ENCODE measurements at places on chromosomes 2 and 18.

DNA sequence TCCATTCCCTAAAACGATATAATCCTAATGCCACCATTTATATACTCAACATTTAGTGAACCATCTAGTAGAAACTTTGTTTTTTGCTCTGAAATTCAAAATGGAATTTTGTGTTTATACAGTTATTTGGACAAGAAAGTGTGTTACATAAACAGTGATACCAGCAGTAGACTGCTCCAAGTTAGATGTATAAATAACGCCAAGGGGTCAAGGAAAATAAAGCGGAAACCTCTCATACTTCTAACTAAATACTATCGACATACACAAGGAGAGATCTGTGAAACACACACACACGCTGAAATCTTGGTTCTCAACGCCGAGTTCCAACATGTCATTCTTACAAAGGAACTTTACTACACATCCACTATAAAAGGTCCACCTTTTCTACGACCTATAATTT is 1.2 kb downstream of the TXNL1 start:
- DNase-seq = peak; percentile 61

DNA sequence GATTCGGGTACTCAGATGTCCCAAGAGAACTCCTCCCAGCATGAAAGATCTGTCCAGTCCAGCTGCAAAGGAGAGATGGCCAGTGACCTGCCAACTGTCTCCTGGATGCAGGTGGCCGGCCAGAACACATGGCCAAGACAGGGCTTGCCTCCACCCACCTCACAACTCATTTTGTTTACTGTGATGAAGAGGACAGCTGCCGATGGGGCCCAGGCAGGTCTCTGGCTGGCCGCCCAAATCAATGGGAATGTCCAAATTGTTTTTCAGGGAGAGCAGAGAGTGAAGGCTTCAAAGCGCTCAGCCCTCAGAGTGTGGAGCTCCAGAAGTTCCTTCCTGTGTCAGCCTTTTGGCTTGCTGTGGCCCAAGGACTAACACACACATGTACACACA is 41.9 kb downstream of the FOSL2 start:
- no peak for DNase-seq

GRCh38 chr2:128449226-128450061 is 130.8 kb upstream of the HS6ST1 start:
- DNase-seq = no peak

GRCh38 chr2:148238561-148238960 is 217.7 kb downstream of the MBD5 start:
- no peak for DNase-seq

- DNase-seq = peak; percentile 61
Observed at GRCh38 chr2:134919341-134920210, 954 bp downstream of the CCNT2 start.

- no peak for DNase-seq
Observed at GRCh38 chr2:38522754-38523349, 79.9 kb downstream of the HNRNPLL start.

GRCh38 chr2:7886666-7887065 is 795.2 kb upstream of the ID2 start:
- no peak for DNase-seq

GRCh38 chr2:233032551-233033320 is at the start of gene NEU2:
TSS of gene NEU2 (plus strand) at chr2:233032672. CDS start at chr2:233032672, 0 bp downstream.
- DNase-seq = no peak

DNA sequence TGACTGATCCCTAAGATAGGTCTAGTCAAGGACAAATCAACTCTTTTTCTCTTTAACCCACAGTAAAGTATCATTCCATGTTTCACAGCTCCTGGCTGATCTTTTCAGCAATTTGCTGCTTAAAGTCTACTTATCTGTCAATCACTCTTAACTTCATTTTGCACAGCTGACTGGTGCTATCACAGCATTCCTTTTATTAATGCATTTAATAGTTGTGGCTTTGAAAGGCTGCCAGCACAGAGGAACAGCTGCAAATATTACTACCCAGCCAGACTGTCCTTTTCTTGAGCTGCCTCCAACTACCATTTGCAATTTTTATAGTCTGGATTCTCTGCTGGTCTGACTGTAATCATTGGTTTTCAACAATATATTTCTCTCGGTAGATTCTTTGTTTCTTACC is 303.5 kb downstream of the STK39 start:
- no peak for DNase-seq

DNA sequence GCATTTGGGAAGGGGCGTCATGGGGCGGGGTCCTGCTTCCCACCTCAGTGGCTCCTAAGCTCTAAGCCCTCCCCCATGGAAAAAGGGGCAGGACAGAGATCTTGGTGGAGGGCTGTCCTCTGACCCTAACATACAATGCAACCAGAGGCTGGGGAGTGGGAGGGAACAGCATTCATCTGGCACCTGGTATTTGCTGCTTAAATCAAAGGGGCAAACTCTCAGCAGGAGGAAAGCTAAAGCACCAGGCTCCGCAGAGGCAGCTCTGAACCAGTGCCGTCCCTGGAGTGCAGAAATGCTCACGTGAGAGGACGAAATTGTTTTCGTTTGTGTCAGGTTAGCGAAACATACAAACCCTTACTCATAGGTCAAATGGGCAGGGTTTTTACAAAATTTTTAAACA is 92.7 kb upstream of the PXDN start:
- no peak for DNase-seq

DNA sequence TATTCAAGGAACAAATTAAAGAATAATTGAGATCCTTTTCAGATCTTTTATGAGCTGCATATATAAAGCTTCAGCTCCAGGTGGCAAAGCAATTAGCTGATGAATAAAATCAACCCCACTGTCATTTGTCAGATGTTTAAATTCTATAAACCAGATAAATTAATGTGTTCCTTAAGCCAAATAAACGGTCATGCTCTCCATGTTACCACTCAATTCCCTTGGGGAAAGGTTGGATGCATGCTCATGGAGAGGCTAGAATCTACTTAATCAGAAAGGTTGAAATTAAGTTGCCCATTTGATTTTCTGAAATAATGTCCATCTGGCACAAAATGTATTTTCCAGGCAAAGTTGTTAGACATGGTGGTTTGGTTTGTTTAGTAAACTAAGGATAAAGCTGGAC is 282.5 kb upstream of the SPRED2 start:
- DNase-seq = no peak

DNA sequence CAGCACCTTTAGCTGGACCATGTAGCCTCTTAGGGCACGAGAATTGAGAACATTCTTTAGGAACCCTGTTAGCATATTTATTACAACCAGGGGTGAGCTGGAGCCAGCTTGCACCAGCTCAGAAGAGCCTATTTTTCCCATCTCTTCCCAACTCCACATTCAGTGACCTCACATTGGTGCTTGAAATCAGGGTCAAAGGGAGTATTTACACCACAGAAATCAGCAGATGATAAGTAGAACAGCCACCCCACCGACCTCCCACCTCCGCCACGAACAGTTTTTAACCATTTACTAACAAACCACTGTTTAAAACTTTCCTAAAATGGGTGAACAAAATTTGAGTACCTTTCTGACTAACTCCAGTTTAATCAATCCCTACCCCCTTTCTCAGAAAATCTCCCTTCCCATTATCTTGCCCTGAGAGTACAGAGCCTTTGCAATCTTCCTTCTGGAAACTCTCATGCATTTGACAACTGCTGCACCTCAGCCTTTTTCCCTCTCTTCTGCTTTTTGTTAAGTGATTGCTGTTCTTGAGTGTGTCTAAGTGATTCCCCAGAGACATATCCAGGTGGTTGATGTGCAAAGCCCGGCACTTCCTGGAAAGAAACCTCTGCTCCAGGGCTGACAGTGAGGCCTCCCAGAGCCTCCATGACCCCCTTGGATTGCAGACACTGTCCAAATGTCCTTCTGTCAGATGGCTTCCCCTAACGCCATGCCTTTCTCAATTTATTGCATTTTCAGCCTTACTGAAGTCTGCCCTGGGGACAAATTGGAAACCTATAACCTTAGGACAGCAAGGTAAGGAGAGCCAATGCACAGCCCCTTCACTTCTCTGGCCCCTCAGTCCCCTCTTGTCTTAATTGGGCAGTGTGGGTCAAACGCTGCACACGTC is 389.5 kb upstream of the TNP1 start:
- DNase-seq = peak; percentile 38

DNA sequence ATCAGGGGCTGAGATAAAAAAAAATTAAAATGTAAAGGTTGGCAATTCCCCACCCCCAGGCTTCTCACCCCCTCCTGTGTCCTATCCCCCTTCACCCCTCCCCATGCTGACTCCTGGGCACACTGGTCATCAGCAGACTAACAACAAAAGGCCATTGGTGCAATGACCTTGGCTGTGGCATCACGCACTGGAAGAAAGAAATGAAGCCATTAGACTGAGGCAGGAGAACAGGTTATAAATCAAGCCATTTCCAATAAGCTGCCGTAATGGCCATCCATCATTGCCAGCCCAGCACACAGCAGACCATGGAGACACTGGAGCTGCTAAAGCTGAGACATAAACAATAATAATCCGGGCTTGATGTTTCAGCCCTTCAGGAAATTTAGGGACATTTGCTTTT is 342.4 kb upstream of the ETAA1 start:
- no peak for DNase-seq

DNA sequence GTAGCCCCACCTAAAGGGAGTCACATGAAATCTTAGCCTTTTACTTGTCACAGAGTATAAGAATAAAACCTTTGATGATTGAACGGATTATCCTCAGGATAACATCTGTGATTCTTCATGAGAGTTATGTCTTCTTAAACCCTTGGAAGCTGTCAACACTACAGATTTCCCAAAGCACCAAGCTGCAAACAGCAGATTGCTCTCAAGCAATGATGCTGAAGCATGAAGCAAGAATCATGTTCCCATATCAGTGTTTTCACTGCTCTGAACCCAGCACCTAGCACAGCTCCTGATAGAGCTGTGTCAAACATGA is 47.6 kb upstream of the CELF4 start:
- no peak for DNase-seq

DNA sequence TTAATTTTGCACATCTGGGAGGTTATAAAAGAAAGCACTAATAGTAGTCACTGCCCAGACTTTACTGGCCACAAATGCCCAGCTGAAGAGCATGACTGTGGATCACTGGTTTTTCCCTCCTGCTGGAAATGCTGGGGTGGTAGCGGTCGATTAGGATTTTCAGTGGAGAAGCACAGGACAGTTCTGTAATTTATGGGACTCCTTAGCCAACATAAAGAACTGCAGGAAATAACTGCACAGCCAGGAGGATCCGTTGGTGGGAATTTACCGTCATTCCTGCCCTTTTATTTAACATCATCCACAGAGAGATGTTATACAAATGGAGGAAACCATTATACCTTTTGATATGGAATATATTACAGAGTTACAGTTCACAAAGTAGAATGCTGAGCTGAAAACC is 61.5 kb downstream of the TNFRSF11A start:
- no peak for DNase-seq

DNA sequence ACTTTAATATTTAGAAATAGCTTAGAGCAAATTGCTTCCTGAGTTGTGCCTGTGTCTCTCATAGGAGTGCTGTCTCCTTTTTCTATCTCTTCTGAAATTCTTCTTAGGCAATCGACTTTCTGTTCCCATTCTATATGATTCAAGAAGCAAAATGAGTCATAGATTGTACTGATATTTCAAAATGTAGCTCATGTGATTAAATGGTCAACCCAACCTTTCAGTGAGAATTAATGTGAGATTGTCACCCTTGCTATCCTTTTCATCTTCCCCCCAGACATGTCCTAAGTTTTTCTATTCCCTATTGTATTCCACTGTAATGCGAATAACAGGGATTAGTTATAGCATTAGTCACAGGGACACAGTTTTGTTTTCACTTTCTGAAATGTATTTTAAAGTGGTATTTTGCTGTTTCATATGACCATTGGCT is 413.6 kb downstream of the THSD7B start:
- peak; percentile 32 for DNase-seq

GRCh38 chr2:200861617-200862155 is 2.8 kb downstream of the CLK1 start:
- no peak for DNase-seq

GRCh38 chr18:57982372-57983021 is 61.5 kb upstream of the NEDD4L start:
- DNase-seq = peak; percentile 77

- no peak for DNase-seq
Observed at GRCh38 chr18:63104868-63105267, 214.7 kb downstream of the BCL2 start.

- DNase-seq = no peak
Observed at GRCh38 chr18:8980496-8980895, 122.0 kb upstream of the NDUFV2 start.

DNA sequence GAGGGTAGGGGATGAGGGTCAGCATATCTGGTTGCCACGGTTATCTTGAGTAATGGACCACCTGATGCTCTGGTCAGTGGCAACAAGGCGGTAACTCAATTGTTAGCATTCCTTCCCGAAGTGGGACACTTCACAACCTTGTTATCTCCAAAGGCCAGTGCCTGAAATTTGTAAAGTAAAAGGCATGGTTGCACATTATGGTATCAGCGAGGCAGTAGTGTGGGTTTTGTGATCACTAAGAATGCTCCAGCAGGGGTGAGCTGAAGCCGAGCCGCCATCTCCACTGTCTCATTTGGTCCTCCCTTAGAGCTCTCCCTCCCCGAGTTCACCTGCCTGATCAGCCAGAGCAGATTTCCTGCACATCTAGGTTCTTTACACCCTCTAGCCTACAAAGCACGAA is 50.5 kb upstream of the LGALSL start:
- no peak for DNase-seq

- no peak for DNase-seq
Observed at GRCh38 chr2:173806761-173807160, 158.4 kb downstream of the SP3 start.

GRCh38 chr18:55625901-55626300 is 37.9 kb upstream of the TCF4 start:
- no peak for DNase-seq

DNA sequence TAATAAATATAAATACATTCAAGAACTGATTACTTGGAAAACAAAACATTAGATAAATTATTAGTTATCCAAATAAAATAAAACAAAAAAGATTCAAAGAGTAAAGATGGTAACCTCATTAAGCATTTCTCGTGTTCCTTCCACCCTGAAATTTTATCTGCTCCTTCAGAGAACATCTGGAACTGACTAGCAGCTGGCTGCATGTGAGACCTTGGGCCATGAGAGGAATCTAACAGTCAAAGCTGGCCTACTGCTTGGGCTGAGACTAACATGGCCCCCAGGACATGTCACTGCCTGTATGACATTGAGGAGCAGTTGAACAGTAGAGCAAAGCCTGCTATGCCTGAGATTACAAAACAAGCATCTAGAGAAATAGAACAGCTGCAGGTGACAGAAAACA is 208.5 kb upstream of the ZSWIM2 start:
- DNase-seq = no peak

- no peak for DNase-seq
Observed at GRCh38 chr2:237627441-237628246, at the start of gene LRRFIP1. TSS of gene LRRFIP1 (plus strand) at chr2:237627587. CDS start at chr2:237627645, 58 bp downstream.

DNA sequence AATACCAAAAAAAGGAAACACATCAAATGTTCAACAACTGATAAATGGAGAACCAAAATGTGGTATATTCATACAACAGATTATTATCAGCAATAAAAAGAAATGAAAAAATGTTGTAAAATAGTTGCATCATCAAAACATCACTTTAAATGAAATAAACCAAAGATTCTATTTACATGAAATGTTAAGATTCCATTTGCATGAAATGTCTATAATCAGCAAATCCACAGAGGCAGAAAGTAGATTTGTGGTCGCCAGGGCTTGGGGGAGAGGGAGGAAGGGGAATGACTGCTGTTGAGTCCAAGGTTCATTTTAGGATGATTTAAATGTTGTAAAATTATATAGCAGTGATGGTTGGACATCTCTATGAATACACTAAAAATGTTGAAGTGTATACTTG is 181.9 kb downstream of the RTP5 start:
- no peak for DNase-seq
